ENCODE measurements at places on chromosomes 6 and 20.

DNA sequence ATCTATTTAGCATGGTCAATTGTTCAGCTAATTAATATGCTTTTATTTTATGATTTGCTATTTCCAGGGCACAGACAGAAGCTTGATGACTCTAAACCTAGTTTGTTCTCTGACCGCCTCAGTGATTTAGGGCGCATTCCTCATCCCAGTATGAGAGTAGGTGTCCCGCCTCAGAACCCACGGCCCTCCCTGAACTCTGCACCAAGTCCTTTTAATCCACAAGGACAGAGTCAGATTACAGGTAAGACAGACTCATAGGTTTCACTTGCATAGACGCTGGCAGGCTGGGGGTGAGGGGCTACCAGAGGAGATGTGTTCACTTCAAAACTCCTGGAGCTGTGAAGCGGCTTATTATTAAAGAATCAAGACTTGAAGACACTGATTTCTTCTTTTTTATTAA lies 114.1 kb upstream of the SUPT3H start:
- DNase-seq = no peak

- DNase-seq = no peak
Measured at GRCh38 chr20:12371990-12372389, 454.3 kb downstream of the BTBD3 start.

DNA sequence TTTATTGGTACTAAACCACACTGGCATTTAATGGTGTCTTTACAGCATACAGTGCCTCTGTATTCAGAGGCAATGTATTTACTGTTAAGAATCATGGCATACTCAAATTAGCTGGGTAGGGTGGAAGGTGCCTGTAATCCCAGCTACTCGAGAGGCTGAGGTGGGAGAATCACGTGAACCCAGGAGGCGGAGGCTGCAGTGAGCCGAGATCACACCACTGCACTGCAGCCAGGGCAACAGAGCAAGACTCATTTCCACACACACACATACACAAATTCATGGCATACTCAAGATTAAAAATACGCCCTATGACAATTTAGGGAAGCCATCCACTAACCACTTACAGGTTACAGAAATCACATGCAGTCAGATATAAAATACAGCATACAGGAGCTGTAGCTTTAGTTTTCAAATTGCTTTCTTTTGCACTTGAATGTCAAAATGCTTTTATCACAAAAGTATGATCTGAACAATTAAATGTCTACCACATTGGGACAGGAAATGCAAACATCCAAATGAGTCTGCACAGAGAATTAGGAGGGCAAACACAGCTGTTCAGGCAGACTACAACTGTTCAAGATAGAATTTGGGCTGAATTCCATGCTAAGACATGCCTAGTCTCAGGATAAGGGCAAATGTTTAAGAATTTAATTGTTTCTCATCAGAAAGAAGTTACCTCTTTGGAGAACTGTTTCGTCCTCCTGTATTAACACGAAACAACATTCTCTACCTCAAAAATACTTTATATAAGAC lies 36.4 kb downstream of the CSNK2A1 start:
- no peak for DNase-seq

GRCh38 chr20:8287340-8287739 lies 155.3 kb downstream of the PLCB1 start:
- DNase-seq = no peak

- DNase-seq = no peak
Measured at GRCh38 chr6:36688739-36689075, 8.9 kb upstream of the RAB44 start.

DNA sequence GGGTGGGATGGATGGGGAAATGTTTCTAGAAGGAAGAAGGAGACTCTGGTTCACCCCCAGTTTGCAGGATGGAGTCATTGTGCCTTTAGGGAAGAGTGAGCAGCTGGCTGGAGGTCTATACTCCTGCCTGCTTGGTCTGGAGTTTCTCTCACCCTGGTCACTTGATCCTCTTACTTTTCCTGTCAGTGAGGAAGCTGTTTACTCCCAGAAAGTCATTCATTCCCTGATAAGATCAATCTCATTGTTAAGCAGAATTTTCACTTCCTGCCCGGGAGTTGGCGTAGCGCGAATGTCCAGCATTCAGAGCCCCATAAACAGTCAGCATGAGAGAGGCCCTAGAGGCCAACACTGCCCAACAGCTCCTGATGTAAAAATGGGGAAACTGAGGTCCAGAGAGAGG lies 70.4 kb upstream of the SIRPA start:
- DNase-seq = no peak

DNA sequence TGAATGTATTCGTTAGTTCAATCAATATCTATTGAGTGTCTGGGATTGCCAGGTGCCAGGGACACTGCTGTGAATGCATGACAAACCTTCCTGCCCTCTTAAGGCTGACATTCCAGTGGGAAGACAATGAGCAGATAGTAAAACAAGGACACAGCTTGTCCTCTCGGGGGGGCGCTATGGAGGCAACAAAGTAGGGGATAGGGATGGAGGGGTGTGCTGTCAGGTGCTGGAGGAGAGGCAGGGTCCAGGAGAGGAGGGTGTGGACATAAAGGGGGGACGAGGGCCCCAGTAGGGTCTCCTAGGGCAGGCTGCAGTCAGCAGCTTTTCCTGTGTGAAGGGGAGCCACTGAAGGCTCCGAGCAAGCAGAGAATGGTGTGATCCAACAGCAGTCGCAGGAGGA lies 198.2 kb upstream of the PDE10A start:
- DNase-seq = no peak

DNA sequence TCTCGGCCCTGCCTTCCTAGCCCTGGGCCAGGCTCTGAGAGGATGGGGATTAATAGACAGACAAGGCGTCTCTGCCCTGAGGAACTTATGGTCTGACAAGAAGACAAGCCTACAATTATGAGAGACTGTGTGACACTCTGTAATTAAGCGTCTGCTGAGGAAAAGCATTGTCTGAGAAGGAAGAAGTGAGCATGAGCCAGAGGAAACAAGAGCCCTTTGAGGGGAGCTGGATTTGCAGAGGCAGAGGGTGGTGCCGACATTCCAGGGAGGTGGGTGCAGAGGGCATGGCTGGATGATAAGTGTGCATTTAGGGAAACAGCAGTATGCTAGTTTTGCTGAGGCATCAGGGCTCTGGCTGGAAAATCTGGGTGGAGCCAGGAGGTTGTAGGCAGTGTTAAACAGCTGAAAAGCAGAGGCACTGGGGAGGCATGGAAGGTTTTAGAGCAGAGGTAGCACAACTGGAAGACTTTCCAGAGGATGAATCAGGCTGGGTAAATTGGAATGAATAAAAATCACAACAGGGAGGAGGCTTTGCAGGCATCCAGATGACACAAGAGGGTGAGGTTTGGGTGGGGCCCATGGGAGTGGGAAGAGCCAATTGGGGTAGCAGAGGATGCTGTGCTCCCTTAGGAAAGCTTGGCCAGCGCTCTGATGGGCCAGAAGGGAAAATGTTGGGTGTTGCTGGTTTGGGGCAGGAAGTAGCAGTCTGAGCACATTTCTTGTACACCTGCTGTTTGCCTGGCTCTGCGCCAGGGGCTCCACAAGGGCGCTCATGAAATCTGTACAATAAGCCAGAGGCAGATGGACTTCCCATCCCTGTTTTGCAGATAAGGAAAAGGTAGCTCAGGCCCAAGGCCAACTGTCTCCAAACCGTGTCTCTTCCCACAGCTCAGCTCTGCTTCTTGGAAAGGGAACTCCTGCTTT lies 74.0 kb upstream of the MYL9 start:
- DNase-seq = peak; percentile 38

- DNase-seq = no peak
Measured at GRCh38 chr6:35776364-35777215, at the start of gene CLPSL2. CLPSL2 (plus strand) TSS chr6:35776598; CDS start chr6:35776619, 21 bp downstream.

- DNase-seq = no peak
Measured at GRCh38 chr6:27889628-27890444, 22.4 kb downstream of the OR2B2 start.

- DNase-seq = no peak
Measured at GRCh38 chr6:158249340-158249836, 62.9 kb upstream of the TULP4 start.

GRCh38 chr6:131949909-131950766 lies 1.0 kb downstream of the CCN2 start:
- no peak for DNase-seq

DNA sequence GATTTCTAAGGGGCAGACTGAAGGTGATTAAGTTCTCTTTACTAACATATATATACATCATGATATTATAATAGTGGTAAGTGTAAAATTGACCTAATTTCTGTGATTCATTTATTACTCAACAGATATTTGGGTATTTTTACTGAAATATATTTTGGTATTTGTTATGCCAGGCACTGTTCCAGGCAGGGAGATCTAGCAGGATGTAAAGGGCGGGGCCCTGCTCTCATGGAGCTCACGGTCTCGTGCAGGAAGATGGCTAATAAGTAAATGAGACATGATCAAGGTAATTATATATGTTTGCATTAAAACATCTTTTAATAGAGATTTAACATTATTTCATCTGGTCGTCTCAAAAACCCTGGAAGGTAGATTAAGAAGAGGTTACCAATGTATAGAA lies 27.7 kb downstream of the FAM50B start:
- DNase-seq = no peak

DNA sequence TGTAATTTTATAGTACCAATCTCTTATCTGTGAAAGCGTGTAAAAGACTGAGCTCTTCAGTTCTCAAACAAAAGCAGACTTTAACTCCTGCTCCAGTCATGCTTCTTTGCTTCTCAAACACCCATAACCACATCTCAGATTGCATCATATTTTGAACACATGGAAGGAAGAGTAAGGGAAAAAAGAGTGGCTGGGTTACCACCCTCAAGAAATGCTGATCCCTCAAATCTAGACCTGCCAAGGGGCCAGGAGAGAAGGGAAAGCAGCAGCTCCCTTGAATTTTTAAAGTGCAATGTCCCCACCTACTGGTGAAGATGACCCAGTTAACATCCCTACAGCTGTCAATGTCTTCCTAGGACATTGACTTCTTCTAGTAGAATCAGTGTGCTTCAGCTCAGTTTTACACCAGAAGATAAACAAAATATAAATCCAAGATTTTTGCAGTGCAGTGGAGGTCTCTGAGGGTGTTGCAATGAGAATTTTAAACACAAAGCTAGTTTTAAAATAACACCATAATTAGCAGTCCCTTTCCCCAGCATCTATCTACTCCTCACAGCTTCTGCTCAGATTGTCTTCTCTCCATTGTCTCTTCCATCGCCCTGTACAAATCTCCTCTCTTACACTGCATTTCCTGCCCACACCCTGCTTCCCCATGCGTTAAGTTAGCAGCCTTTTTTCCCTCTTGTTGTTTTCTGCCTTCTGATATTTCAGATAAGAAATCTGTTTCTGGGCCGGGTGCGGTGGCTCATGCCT lies 22.6 kb upstream of the HLA-DQB2 start:
- DNase-seq = peak; percentile 15

GRCh38 chr6:89817481-89817880 lies 2.1 kb downstream of the MDN1 start:
- DNase-seq = no peak

DNA sequence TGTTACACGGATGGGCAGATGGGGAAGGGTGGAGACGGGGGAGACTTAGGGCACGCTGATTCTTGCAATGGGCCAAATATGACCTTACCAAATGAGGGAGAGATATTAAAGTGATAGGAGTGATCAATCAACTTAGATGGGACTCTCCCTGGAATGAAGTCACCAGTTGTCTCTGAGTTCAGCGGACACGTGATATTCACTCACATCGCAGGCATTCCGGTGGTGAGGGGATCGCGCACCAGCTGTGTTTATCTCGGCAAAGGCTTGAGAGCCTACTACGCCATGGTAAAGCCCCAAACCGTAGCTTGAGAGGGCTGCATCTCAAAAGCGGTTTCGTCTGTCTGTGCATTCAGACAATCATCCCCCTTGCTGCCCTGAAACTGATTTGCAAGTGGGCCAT lies 5.5 kb downstream of the BMP7 start:
- no peak for DNase-seq

GRCh38 chr6:33118525-33119123 lies 42.8 kb downstream of the HLA-DPB1 start:
- DNase-seq = no peak

DNA sequence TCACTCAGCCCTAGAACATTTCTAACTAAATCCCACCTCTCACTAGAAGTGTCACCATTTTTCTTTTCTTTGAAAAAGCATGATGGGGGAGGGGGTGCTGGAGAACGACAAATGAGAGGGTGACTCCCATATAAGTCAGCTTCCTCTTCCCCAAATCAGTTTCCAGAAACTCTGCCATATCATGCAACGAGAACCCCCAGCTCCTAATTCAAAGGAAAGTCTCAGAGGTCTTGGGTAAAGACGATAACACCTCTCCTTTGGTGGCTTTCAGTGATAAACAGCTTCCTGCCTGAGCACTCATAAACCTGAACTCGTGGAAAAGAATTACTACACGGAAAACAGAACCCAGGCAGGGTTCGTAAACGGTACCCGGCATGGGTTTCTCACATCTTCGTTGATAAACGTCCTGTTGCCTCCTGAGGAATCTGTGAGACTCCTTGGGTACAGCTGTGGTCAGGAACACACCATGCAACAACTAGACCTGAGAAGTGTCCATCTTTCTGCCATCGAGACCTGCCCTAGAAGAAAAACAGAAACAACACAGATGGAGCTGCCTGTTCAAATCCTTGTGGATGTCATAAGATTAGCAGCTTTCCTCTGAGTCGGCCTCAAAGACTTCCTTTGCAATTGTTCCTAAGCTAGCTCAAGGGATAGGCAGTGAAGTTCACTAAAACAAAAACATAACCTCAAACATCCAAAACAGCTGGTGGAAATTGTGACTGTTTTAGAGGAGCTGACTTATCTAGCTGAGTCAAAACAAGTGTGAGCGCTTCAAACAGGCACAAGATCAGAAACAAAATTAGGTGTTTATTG lies 185.8 kb upstream of the PRDM1 start:
- DNase-seq = no peak

GRCh38 chr20:8346700-8347270 lies 214.7 kb downstream of the PLCB1 start:
- no peak for DNase-seq

DNA sequence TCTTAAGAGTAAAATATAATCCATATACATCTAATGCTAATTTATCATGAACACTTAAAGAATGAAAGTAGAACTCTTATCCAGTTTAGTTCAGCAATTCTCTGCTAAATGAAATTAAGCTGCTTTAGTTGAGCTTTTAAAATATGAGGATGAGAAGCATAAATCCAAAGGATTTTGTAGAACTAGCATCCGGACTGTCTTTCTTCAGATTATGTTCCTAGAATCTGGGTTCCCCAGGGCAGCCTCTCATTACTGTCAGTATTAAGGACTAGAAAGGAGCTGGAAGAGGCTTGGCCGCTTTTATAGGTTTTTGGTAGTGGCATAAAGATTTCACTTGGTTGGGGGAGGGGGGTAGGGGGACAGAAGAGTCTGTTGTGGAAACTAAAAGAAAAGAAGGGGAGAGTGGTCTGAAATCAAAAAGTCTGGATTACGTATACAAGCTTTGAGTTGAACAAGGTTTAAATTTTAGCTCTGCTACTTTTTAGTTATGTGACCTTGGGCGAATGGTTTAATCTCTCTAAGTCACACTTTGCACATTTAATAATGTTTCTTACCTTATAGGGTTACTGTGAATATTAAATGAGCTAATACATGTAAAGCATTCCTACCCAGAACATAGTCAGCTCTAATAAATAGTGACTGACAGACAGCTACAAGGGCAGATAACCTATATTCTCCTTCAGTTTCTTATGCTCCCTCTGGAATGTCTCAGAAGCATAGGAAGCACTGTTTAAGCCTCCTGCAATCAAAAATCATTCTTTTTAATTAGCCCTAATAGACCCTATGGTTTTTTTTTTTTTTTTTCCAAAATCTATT lies 3.7 kb downstream of the SGK1 start:
- no peak for DNase-seq

- no peak for DNase-seq
Measured at GRCh38 chr6:92763274-92763584, 656.1 kb downstream of the EPHA7 start.

GRCh38 chr6:116218172-116218633 lies 35.7 kb downstream of the TSPYL4 start:
- no peak for DNase-seq

All from T follicular helper cell (primary cell).